Stimulated activated CD4-positive, alpha-beta T cell treated with anti-CD3 and anti-CD28 coated beads, Interleukin-4, amount 100 ng/mL, for 4 hours (primary cell): ENCODE measurements at places on chromosomes 16 and 17.

DNA sequence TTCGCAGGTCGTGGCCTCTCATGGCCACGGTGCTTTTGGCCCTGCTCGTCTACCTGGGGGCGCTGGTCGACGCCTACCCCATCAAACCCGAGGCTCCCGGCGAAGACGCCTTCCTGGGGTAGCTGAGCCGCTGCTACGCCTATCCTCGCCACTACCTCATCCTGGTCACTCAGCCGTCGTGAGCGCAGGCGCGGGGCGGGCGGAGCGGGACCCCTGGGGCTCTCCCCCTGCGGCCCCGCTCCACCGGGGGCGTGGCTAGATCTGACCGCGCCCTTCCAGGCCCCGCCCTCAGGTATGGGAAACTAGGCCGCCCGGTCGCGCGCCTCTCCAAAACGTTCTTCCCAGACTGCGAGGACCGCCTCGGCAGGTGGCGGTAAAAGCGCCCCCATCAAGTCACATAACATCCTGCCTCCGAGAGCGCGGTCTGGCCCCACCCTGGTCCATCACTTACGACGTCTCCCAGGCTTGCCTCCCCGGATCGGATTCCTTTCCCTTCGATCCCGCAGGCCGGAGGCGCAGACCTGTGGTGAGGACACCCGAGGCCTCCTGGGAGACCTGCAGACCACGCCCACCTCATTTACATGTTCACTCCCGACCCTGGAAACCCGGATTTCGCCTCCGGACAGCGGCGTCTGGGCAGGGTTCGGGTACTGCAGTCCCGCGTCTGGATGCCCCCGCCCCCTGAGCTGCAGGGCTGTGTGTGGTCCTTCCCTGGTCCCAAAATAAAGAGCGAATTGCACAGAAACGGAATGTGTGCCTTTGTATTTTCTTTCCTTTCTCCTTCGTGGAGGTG lies 91.5 kb upstream of the TMEM97 start:
- DNase-seq = peak; percentile 16

DNA sequence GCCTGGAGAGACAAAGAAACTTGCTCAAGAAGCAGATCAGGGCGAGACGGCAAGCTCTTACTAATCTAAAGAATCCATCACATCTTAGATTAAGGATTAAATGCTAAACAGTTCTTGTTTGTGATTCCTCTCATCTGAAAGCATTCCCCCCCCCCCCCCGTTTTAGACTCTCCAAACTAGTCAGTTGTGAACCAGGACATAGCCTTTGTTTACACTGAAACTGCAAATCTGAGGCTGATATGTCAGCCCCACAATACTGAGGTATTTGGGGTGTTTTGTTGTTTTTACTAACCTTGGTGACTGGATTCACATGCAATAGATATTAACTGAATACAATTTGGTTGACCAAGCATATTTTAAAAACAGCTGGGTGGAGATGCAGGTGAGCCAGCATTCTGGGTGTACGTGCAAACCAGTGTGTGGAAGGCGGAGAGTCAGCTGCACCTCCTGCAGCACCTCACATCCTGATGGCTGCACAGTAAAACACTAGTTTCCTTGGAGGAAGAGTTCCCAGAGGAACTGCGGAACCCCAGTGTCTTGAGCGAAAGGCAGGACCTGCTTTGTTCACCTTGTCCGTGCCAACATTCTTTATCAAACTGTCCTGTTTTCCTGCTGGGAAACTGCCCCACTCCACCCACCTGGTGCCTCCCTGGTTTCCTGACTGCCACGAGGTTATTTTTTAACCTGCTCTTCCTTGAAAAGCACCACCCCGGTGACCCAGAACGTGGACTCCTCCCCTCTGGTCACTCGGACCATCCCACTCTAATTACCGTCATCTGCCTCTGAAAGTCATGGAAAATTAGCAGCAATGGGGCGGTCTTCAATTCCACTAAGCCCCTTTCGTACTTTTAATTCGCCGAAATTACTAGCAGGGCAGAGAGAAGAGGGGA lies 1.2 kb upstream of the YPEL2 start:
- DNase-seq = no peak

DNA sequence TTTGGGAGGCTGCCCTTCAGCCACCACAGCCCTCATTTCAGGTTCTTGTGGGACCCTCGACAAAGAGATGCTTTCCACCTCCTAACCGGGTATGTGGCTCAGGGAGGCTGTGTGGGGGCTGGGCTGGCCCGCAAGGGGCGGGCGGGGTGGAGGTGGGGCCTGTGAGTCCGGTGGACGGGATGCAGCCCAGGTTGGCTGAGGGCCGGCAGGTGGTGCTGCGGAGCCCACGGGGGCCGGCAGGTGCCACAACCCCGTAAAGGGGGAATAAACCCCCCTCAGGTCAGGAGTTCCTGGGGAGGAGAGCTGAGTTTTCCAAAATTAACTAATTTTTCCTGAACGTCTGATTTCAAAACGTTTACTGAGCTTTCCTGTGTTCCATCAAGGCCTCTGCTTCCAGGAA lies 4.9 kb upstream of the CIAO3 start:
- no peak for DNase-seq

GRCh38 chr17:32553168-32553567 lies 66.4 kb downstream of the CDK5R1 start:
- DNase-seq = peak; percentile 5
